ENCODE measurements at places on chromosomes 6 and 20. TPM values are rescaled to one million over a fixed set of nuclear protein-coding genes. Genes with fewer than 3 reads are reported as not detected.
A peak's percentile ranks its signal among the peaks of the same experiment; 100 is the strongest.

GUCA1A gene
- total RNA-seq, result not detected

GRCh38 chr6:43082806-43083655, 6.9 kb downstream of the PTK7 start:
- no peak for DNase-seq

SGK2 gene
- total RNA-seq, result 0.48 TPM

DNA sequence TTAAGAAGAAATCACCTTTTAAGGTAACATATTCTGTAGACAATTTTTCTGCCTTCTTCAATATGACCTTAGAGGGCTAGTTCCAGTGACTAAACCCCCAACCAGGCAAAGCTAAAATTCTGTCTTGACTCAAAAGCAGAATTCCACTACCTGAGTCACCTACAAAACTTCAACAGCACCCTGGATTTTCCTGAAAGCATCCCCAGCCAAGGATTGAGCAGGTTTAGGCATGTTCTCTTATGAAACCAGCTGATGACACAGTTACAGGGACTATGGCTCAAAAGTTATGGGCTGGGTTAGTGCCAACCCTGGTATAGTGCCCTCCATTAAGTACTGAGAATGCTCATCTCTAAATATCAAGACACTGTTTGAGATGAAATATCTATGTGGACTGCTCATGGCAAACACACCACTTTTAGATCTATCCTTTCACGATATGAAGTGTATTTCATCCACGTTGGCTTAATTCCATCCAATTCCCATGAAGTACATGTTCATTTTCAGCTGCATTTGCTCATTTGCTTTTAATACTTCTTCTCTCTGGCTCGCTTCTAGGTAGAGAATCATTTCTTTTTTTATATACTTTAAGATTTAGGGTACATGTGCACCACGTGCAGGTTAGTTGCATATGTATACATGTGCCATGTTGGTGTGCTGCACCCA, 53.6 kb upstream of the TNFAIP3 start:
- DNase-seq, result no peak

- DNase-seq, result no peak
Observed at GRCh38 chr20:14538433-14538832, 201.0 kb upstream of the FLRT3 start.

DNA sequence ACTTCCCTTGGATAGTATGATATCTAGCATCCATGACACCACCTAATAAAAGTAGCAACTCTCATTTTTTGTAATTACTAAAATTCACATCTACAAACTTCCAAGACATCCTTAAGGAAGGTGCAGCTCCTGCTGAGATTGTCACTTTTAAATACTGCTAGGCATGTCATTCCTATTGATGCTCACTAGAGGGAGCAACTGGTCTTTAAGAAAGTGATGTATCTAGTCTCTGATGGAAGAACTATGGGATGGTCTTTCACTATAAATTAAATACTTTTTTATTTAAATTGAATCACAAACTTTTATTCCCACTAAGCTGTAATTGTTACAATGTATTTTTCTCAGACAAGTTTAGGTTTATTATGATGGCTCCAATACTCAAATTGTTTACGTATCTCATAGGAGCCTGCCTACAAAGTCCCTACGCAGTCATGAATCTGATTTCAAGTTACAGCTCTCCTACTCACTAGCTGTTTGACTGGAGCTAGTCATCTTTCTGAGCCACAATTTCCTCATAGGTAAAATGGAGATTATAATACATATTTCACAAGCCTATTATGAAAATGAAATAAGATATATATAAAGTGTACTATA, 8.1 kb upstream of the TSPYL1 start:
- DNase-seq, result peak; percentile 46

DNA sequence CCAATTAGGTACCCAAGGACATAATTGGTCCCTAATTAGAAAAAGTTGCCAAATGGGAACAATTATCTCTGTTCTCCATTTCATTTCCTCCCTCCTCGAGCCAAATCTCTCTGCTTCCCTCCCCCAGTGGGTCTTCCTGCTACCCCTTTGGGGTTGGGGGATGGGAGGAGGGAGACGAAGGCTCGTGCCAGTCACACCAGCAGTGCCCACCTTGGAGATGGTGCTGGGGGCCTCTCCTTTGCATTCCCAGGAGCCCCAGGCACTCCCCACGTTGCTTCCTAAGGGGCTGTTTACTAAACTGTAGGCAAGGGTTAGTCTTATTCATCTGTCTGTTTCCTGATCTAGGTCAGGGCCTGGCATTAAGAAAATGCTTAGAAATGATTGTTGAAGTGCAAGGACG, 33.1 kb downstream of the MDFI start:
- no peak for DNase-seq

- no peak for DNase-seq
Observed at GRCh38 chr6:32058511-32058963, 20.3 kb downstream of the CYP21A2 start.

GRCh38 chr6:43339168-43339567, 30.3 kb downstream of the ZNF318 start:
- DNase-seq, result no peak

GRCh38 chr6:19465256-19465655, 371.9 kb upstream of the ID4 start:
- DNase-seq, result no peak

GRCh38 chr6:77448546-77448945, 14.7 kb downstream of the HTR1B start:
- DNase-seq, result no peak

Data from naive thymus-derived CD4-positive, alpha-beta T cell (primary cell).